HS-27A (cell line): ENCODE measurements at places on chromosomes 2 and 18.

- DNase-seq, result no peak
Observed at GRCh38 chr2:138201286-138201685, 237.0 kb downstream of the HNMT start.

GRCh38 chr18:31677592-31677991, 6.8 kb downstream of the B4GALT6 start:
- DNase-seq, result no peak

DNA sequence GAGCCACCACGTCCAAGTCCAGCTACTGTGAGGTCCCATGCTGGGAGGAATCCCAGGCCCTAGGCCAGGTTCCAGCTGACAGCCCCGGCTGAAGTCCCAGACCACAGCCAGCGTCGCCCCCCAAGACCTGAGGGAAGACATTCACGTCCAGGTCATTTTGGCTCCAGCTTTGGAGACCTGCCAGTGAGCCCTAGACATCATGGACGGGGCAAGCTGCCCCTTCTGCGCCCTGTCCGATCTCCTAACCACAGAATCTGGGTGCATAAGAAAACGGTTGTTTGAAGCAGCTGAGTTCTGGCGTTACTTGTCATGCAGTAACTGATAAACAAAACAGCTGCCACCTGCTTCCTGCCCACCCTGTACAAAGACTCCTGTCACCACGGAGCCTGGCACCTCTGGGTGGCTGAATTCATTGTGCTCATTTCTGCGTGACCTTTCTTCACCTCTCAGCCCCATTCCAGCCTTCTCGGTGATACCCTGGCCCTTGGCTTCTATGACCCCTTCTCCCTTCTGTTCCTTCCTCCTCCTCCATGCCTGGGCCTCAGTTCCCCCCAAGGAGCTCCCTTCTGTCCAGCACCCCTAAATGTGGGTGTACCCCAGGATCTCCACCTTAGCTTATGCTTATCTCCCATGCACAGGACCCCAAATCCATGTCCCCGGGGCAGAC, 72.6 kb upstream of the SMAD7 start:
- DNase-seq, result no peak

- DNase-seq, result no peak
Observed at GRCh38 chr2:2689306-2689705, 358.2 kb upstream of the MYT1L start.

DNA sequence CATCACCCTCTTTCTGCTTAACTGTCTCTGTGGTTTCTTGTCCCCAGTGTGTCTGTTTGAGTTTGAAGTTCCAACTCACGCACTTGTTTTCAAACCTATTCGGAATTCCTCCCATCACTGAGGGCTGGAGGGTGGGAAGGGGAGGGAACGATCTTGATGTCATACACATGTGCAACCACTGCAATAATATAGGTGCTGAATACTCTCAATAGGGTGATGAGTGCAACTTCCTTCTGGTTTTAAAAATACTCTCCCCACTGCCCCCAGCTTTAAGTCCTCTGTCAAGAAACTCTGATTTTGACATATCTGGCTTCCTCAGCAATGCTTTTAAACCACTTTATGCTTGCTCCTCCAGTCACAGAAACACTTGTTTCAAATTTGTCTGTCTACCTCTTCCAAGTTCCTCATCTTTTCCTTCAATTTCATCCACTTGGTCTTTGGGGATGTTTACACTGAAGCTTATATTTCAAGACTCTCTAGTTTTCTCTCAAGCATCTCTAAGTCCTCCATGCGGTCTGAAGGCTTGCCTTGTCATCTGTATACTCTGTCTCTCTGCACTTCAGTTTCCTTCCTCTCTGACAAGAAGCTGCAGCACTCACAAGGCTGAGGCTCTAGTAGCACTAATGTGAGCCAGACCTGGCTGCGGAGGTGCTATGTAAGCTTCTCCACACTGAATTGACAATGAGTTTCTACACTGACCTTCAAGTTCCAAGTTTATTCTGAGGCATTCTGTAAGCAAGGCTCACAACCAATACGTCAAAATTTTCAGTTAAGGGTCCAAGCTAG, 422.3 kb downstream of the ZEB2 start:
- DNase-seq, result no peak

- no peak for DNase-seq
Observed at GRCh38 chr2:67050622-67051021, 346.5 kb upstream of the ETAA1 start.

DNA sequence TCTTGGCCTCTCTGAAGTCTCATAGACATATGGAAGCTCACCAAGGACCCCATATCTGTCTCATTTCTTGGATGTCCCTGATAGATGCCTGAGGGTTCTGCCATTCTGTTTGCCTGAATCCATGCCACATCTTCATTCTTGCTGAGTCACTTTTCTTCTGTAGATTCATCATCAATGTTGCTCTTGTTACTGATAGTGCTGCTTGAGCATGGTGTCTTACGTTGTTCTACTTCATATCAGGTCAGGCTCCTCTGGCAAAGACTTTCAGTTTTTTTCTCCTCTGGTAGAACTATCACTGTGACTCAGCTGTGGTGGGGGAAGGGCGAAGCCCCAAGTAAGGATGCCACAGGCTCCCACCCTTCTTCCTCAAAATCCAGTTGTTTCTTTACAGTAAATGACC, 885.2 kb downstream of the DCDC2C start:
- no peak for DNase-seq

GRCh38 chr2:235639428-235639773, 145.6 kb downstream of the AGAP1 start:
- no peak for DNase-seq

DNA sequence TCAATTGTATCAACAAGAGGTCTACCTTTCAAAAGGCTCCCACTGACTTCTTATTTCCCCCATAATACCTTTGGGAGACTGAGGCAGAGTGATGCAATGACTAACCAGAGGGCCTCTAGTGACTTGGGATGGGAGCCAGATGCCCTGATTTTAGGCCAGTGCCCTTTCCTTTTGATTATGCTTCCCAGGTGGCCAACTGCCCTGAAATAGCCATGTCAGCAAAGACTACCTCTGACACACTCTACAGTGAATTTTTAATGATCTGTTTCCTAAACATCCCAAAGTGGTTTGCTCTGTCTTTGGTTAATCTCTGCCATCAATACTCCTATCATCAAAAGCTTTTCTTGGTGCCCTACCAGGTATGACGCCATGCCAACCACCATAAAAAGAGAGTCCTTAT, 65.9 kb upstream of the ZFP36L2 start:
- DNase-seq, result no peak

DNA sequence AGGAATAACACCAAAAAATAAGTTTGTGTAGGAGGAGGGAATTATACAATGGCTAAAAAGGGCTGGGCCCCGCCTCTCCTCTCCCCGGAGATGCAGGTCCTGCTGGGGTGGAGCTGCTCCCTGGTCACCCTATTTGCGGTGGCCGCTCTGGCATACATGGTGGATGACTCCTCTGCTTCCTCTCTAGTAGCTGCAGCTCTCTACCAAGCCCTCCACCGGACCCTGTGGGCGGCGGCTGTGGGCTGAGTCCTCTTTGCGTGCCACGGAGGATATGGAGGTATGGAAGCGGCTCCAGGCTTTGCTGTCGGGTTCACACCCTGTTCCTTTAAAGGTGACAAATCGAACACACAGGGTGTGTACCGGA, 77.1 kb upstream of the SEC11C start:
- DNase-seq, result no peak

DNA sequence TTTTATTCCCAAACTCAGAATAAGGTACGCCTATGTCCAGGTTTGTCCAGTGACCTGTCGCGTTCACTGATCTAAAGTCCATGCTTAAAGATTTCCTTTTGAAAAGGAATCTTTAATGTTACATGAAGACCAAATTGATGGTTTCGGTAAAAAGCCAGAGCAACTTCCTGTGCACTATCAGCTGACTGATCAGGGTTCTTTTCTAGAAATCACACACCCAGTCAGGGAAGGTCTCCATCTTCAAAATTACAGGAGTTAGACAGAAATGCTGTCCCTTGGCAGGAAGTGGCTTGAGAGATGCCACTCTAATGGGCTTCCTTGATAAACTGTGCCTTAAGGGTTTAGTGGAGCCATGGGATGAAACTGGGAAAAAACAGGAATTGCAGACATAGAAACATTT, 14.7 kb upstream of the ARHGAP25 start:
- DNase-seq, result no peak

- DNase-seq, result no peak
Observed at GRCh38 chr2:196159221-196159892, 12.0 kb downstream of the STK17B start.

DNA sequence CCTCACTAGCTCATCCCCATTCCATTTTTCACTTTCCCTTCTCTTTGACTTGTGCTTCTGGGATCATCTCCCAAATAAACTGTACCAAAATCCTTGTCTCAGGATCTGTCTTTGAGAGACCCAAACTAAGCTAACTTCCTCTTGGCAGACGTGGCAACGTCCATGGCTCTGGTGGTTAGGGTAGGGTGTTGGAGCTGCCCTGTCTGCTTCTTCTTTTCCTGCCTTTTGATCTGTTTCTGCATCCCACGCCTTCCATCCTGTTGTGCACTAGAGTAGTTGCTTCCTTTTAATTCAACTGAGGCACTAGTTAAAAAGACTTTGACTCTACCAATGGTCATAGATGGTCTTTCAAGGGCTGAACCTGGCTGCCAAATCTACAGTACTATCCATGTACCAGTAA, 5.5 kb upstream of the MAP4K4 start:
- DNase-seq, result no peak

DNA sequence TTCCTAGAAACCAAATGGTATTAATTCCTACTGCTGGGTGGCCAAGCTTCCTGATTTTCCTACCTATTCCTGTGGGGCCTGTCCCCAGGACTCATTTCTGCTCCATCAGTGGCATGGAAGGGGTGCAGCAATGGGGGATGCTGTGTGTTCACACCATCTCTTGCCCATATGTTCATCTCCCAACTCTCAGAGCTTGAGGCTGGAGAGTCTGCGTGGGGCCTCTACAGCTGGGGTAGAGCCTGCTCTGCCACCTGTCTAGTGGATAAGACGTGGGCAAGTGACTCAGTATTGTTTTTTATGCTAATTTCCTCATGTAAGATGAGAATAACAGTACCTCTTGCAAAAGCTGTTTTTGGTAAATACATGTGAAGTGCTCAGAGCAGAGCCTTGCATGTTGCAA, 149.8 kb downstream of the ACTR3 start:
- no peak for DNase-seq

DNA sequence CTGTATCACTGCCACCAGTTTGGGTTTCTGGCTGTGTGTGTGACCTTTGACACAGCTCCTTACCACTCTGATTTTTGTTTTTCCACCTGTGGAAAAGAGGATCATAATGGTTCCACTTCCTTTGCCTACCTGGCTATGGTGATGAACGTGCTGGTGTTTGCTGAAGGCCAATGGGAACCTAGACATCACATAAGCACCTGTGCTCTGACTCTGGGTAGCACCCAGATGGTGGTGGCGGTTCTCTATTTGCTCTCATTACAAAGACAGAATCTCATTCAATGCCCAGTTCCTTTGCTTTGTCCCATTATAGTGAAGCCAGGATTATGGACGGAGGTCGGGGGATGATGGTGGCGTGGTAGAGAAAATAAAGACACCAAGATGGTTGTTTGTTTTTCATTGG, 121.2 kb upstream of the GATA6 start:
- no peak for DNase-seq

DNA sequence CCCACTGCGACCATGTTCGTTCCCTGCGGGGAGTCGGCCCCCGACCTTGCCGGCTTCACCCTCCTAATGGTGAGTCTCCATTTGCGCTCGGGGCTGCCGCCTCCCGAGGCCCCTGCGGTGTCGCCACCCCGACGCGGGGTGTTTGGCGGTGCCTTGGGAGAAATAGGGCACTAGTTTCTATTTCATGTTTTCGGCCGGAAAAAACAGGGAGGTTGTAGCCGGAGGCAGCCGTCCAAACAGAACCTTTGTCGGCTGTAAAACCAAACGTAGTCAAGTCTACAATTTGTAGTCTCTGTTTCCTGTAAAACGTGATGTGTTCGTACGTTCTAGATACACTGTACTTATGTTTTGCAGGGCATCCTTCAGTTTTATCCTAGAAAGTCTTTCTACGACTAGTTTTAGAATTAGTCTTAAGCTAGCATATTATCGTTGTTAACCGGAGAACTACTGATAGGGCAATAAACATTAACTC, 290 bp downstream of the PSMG2 start:
- DNase-seq, result no peak

- no peak for DNase-seq
Observed at GRCh38 chr18:1796636-1797035, 774.7 kb downstream of the METTL4 start.

DNA sequence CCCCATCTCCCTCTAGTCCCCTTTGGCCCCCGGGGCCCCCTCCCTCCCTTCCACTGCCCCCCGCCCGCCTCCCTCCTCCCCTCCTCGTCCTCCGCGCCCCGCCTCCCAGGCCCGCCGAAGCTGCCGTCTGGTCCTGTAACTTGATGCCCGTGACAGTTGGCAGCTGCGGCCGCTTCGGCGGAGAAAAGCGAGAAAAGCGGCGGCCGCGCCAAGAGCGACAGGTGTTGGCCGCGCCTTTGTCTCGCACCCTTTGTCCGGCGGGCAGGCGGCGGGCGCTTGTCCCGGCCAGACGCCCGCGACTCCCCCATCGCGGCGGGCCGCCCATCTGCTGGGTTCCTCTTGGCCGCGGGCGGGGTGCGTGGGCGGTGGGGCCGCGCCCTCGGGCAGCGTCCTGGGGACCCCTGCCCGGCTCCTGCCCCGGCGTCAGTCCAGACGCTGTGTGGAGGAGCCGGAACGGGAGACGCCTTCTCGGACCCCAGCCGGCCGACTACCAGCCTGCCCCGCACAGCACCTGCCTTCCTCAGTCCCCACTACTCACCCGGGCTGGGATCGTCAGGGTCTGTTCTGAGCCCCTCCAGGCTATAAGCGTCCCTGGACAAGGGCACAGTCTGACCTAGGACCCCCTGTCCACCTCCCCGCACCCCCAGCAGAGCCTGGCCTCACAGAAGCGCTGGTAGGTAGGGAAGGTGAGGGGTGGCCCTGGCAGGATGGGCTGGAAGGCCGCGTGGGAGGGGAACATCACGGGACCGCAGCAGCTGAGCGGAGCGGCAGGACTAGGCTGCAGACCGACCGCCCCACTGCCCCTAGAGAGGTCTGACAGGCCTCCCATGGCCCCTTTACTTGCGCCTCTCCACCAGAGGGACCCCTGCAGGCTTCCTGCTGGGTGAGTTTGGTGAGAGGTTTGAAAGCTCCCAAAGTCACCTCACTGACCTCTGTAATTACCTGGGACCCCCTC, 1.2 kb upstream of the HES6 start:
- no peak for DNase-seq
